ENCODE measurements at places on chromosomes 2 and 18. TPM values are rescaled to one million over a fixed set of nuclear protein-coding genes. Genes with fewer than 3 reads are reported as not detected.

DNA sequence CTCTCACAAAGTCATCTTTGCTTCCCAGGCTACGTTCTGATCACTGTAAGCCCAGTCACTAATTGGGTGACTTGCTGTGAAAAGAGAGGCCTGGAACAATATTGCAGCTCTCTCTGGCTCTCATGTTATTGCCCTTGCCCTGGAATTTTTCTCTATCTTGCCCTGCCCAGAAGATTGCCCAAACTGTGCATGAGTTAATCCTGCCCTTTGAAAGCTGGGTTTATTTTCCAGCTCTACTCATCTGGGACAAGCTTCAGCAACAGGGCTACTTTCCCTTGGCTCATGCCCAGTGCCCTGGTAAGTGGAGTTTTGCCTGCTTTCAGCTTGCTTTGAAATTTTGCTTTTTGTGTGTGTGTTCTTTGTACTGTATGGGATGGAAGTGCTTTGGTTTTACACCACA, 6.9 kb upstream of the EHBP1 start:
- no peak for DNase-seq

DNA sequence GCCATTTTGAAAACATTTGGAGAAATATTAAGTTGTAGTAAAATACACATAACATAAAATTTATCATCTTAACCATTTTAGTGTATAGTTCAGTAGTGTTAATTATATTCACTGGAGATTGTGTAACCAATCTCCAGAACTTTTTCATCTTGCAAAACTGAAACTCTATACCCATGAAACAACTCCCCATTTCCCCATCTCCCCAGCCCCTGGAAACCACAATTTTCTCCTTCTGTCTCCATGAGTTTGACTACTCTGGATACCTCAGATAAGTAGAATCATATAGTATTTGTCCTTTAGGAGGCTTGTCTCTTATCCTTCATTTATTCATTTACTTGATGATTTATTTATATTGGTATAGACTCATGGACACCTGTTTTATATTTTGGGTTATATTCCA, 392.9 kb downstream of the SETBP1 start:
- DNase-seq, result no peak

DNA sequence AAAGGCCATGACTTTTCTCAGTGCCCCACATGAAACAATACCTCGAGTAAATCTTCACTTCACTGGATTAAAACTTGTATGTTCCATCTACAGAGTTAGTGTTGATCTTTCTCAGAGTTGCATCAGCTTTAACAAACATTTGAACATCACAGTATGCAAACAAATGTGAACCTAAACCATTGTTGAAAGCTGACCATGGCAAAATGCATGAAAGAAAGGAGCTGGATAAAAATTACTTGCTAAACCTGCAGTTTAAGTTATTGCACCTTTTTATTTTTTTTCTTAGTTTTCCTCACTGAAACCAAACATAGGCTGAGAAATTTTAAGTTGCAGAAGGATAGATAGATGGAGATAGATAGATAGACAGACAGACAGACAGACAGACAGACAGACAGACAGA, 107.2 kb upstream of the UGP2 start:
- DNase-seq, result no peak

FBLN7 gene
- total RNA-seq, result 1.00 TPM
